ENCODE measurements at places on chromosomes 4 and X.
A peak's percentile ranks its signal among the peaks of the same experiment; 100 is the strongest.

DNA sequence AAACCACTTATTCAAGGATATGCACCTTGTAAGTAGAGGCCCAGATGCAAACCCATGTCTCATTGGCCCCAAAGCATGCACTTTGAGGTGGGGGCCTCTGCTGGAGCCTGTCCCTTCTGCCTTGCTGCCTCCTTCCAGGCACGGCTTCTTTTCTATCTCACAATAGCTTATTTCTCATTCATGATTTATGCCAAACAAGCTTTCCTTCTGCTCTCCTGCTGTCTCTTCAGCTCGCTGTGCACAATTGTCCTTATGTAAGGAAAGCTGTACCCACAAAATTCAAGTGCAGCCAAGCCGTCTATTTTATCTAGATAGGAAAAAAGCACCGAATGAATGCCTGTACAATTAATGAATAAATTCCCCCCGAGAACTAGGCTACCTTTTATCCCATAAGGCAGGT lies 124.8 kb upstream of the PACRGL start:
- DNase-seq = no peak

DNA sequence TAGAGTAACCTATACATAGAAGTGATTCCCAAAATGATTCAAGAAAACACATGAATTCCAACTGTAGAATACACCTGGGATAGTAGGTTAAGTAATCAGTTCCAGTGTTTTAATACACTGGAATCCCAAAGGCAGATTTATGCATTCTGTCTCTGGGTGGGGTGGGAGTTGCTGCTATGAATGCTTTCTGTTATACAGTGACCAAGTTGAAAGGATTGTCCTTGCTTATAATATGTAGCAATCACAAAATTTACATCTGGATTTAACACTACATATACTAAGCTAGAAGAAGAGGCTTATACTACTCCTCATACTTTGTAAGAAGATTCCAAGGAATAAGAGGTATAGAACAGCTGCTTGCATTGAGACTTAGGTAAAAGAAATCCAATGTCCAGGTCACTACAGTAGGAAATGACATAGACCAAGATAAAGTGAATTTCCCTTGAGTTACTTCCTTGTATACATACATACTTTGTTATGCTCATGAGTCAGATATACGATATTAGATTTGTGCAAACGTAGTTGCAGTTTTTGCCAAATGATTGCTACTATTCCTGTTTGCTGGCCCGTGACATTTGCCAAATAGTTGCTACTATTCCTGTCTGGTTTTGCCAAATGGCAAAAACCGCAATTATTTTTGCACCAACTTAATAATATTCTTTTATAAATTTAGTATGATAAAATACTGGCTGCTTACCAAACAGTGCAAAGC lies 210.5 kb upstream of the DIAPH2 start:
- no peak for DNase-seq

DNA sequence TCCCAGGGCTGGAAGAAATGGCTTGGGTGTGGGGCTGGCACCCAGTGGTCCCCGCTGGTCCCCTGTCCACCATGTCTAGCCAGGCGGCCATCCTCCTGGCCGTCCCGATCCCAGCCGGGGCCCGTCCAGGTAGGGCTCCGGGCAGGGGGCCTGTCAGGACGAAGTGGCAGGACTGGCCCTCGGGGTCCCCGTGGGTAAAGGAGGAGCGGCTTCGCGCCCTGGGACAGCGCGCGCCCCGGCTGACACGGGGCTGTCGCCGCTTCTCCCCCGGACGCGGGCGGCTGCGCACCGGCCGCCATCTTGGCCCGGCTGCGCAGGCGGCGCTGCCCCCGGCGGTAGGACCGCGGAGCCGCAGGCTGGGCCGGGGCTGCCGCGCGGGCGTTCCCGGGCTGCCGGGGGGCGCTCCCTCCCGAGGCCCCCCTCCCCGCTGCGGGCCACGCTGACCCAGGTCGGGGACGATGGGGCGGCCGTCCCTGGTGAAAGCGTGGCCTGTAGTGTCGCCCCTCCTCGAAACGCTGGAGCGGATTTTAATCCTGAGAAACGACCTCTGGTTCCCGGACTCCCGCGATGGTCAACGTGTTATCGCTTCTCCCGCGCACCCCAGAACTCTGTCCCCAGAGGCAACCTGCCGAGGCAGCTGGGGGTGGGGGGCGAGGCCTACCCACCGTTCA lies 60.4 kb upstream of the BCOR start:
- peak; percentile 50 for DNase-seq

- no peak for DNase-seq
Observed at GRCh38 chr4:44017422-44017739, 431.2 kb downstream of the KCTD8 start.

DNA sequence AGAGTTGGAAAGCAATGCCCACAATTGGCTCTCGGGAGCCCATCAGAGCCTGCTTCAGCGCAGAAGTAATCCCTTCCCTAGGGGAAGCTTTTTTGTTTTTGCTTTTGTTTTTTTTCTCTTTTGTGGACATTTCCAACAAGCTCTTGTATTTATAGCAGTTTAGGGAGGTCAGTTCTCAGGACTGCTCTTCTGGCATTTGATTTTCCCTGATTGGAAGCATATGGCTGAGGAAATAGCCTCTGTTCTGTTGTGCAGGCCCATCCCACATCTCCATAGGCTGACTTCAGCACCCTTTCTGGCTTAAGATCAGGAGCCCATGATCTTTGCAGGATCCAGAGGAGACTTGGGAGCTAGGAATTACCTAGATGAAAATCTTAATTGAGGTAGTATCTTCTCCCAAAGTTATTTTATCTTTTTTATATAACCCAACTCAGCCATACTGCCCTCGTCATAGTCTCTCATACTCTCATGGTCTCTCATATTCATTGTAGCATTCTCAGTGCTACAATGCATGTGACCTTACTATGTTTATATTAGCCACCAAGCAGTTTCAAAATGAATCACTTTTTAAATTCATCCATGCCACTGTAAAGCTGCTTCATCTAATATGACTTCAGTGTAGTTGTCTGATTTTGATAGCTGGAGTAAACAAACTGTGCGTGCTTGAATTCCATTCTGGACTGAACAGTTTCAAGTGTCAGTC lies 16.7 kb downstream of the PAGE4 start:
- DNase-seq = no peak

- no peak for DNase-seq
Observed at GRCh38 chr4:39660045-39660444, 21.4 kb upstream of the SMIM14 start.

- DNase-seq = no peak
Observed at GRCh38 chr4:141578451-141578850, 57.9 kb upstream of the IL15 start.

- DNase-seq = no peak
Observed at GRCh38 chrX:100913111-100913510, 15.6 kb downstream of the XKRX start.

- no peak for DNase-seq
Observed at GRCh38 chr4:181911420-181911819, 331.8 kb upstream of the TENM3 start.

- no peak for DNase-seq
Observed at GRCh38 chr4:81307991-81308390, 93.0 kb upstream of the PRKG2 start.

DNA sequence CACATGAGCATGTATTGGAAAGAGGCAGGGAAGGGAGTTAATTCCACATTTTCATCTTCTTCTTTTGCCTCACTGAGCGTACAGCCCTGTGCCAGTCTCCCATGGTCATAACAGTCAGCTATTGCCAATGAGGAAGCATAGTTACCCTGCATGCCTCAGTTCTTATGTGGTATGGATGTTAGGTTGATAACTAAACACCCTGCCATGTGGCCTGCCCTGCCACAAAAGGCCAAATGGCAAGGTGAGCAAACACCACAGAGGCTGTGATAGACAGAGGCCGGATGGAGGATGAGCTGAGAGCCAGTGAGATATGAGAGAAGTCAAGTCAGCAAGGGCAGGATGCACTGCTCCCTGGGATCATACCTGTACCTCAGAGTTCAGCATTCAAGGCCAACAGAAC lies 59.3 kb downstream of the BTC start:
- DNase-seq = no peak

- no peak for DNase-seq
Observed at GRCh38 chr4:173288698-173289352, 45.3 kb downstream of the HMGB2 start.
